ENCODE measurements at places on chromosomes 1 and 21.

- no peak for DNase-seq
These were observed 57.1 kb downstream of the SLC27A3 start for GRCh38 chr1:153832293-153832692.

GRCh38 chr1:100122177-100122576 lies 10.6 kb downstream of the SASS6 start:
- no peak for DNase-seq

DNA sequence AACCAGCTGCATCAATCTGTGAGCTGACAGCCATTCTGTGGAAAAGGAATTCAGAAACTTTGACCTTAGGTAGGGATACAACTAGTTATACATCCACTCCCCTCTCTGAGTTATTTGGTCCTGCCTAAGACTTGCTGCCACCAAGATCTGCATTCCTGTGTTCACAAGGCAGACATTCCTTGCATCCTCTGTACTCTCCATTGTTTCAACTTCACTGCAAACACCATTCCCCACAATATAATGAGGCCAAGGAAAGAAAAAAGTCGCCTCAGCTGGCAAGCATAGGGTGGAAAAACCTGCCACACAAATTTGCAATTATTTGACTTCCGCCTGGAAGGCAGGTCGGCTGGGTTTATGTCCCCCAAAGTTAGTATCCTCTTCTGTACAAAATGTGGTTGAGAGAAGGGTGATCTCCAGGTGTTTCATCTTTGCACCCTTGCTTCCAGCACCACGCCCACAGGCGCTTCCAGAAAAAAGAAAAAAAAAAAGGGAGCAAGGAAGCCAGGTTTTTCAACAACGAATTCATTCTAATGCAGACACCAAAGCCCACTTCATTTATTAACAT lies 676 bp upstream of the CTTNBP2NL start:
- no peak for DNase-seq

- DNase-seq, result peak; percentile 24
These were observed 9.6 kb downstream of the BCAR3 start for GRCh38 chr1:93672069-93672468.

- peak; percentile 5 for DNase-seq
These were observed 1519.1 kb downstream of the BRINP3 start for GRCh38 chr1:188958461-188959115.

GRCh38 chr1:20465187-20465586 lies 20.8 kb downstream of the CAMK2N1 start:
- no peak for DNase-seq

GRCh38 chr21:18959817-18960216 lies 556.2 kb upstream of the TMPRSS15 start:
- DNase-seq, result no peak

GRCh38 chr21:44962403-44962966 lies 22.7 kb downstream of the SLX9 start:
- DNase-seq, result no peak

DNA sequence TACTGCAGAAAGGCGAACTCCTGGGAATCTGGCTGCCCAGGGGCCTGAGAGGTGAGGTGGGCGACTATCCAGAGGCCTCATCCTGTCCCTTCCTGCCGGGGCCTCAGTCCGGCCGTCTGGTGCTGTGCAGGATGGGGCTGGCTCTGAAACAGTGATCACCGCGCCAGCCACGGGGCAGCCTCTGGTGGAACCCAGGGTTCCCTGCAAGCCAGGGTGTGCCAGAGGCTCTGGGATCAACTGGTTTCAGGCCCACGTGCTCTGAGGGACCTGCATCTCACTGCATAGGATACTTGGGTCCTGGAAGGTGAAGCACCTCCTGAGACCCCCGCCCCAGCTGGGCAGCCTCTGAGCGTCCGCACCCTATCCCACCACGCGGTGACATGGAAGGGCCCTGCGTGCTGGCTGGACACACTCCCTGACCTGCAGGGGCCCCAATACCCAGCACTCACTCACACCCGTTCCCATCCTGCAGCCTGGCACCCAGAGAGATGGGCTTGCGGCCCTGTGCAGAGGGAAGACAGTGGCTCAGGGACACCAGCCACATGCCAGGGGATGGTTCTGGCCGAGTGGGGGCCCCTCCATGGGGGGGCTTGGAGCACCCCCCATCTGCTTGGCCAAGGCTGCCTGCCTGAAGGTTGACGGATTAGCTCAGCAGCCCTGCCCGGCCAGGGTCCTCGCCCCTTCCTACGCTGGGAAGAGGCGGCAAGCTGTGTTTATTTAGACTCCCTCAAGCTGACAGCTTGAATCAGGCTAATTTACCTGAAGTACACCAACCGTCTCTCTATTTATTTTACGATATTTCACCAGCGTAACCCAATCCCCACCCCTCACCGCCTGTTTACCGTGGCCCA lies 64.3 kb upstream of the TTC34 start:
- no peak for DNase-seq

- DNase-seq, result no peak
These were observed 677 bp upstream of the BCL10 start for GRCh38 chr1:85276978-85277639.

- no peak for DNase-seq
These were observed 58.9 kb upstream of the COL6A1 start for GRCh38 chr21:45922648-45923047.

GRCh38 chr1:10687782-10688408 lies 108.6 kb downstream of the CASZ1 start:
- DNase-seq, result no peak

GRCh38 chr1:228976316-228976715 lies 241.0 kb downstream of the RHOU start:
- DNase-seq, result no peak

DNA sequence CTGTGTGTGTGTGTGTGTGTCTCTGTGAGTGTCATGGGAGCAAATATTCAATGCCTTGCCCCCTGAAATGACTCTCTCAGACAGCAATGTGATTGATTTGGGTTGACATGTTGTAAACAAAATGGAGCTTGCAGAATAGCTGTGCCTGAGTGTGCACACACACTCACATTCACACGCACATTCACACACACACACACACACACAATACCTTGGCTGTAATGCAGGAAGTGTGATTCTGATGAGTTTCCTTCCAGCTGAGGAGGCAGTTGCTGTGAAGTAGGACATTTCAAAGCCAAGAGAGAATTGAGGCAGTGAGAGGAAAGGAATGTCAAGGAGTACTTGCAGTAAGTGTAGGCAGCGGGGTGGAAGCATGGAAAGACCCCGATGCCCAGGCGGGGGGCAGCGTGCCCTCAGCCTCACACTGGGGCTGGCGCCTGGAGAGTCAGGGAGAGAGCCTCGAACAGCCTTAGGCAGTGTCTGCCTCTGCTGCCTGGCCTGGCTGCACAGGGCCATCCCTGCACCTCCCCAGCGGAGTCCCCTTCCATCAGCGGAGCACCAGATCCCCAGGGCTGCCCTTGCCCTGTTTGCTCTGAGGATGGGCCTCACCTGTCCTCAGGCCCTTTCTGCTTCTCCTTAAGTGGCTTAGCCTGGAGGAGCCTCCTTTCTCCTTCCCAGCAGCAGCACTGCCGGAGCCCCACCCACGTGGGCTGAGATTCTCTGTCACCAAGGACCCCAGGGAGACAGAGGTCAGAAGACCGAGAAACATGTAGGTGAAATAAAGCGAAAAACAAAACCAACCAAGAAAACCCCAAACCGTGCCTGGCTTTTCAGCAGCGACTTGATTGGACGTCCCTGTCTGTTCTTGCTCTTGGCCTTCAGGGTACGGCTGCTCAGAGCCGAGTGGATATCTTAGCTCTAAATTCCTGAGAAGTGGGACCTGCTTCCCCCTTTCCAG lies 9.2 kb downstream of the VASH2 start:
- peak; percentile 90 for DNase-seq

- DNase-seq, result peak; percentile 94
These were observed at the start of gene PTPN22 for GRCh38 chr1:113871597-113872113. Gene PTPN22 (minus strand): TSS chr1:113871712.

GRCh38 chr1:150718225-150718891 lies 2.3 kb downstream of the HORMAD1 start:
- no peak for DNase-seq

DNA sequence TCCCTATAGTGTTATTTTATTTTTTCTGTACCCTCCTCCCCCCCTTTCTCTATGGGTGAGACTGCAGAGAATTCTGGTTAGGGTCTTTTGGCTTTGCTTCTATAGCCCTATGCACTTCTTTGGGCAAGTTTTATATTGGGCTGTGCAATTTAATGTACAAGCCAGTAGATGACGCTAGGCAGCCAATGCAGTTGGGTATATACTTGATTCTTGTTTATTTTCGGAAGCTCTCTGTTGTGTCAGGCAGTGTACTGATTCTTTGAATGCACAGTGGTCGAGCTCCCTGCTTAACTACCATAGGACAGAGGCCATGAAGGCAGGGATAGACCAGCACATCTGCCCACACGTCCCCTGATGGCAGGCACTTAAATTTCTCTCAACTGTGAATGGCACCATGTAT lies 34.1 kb upstream of the GPR52 start:
- no peak for DNase-seq

DNA sequence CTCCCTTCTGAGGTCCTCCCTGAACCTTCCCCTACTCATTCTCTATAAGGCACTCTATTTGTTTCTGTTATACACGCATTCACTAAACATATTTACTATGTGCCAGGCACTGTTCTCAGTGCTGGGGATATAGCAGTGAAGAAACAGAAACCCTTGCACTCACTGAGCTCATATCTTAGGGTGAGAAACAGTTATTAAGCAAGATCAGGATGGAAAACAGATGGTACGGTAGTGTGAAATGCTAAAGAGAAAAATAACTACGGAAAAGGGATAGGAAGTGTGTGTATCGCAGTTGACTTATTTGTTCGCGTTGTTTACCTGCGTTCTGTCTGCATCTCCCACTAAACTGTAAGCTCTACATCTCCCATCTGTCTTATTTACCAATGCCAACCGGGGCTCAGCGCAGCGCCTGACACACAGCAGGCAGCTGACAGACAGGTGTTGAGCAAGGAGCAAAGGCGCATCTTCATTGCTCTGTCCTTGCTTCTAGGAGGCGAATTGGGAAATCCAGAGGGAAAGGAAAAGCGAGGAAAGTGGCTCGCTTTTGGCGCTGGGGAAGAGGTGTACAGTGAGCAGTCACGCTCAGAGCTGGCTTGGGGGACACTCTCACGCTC lies 572 bp downstream of the CYB5RL start:
- peak; percentile 13 for DNase-seq

- DNase-seq, result peak; percentile 74
These were observed 31.9 kb upstream of the EDN2 start for GRCh38 chr1:41516168-41517061.
